Cardiac atrium fibroblast (primary cell): ENCODE measurements at places on chromosomes 7 and 10. TPM values are rescaled to one million over a fixed set of nuclear protein-coding genes. Genes with fewer than 3 reads are reported as not detected.

Gene TAS2R5
- total RNA-seq: 0.16 and 2.7 TPM in 2 replicates

Gene GPR15LG
- total RNA-seq: not detected in 2 replicates

Gene NXPH1
- not detected in 2 replicates for total RNA-seq

Gene PHYHIPL
- total RNA-seq: not detected in 2 replicates

Gene MINDY4
- total RNA-seq: 7.9 and 8.6 TPM in 2 replicates

Gene RBP3
- not detected in 2 replicates for total RNA-seq

Gene RBM17
- total RNA-seq: 19.9 and 24.8 TPM in 2 replicates

Gene FRMD4A
- 11.8 and 17.7 TPM in 2 replicates for total RNA-seq

Gene NPY4R2
- under 0.01 TPM in 1 of 2 replicates, not detected in the other for total RNA-seq

Gene SPDYE5
- not detected in 2 replicates for total RNA-seq

Gene RTKN2
- 0.16 and 0.18 TPM in 2 replicates for total RNA-seq

Gene FAM13C
- 2.6 and 3.2 TPM in 2 replicates for total RNA-seq

Gene SRRM3
- 3.1 and 4.7 TPM in 2 replicates for total RNA-seq

Gene GIMAP4
- 1.8 and 3.7 TPM in 2 replicates for total RNA-seq

Gene DNAJC12
- total RNA-seq: 9.4 and 12.2 TPM in 2 replicates

Gene BAZ1B
- total RNA-seq: 24.2 and 33.5 TPM in 2 replicates

Gene CPN1
- total RNA-seq: not detected in 2 replicates

Gene VSIR
- total RNA-seq: 13.9 and 32.5 TPM in 2 replicates

Gene PRLHR
- not detected in 2 replicates for total RNA-seq

Gene OR2A42
- not detected in 2 replicates for total RNA-seq

Gene FGFR2
- 0.16 TPM in 1 of 2 replicates, not detected in the other for total RNA-seq

Gene PLEKHA8
- 5.6 and 7.1 TPM in 2 replicates for total RNA-seq

Gene CTAGE4
- total RNA-seq: under 0.01 and 0.65 TPM in 2 replicates

Gene BICC1
- total RNA-seq: 81.6 and 121 TPM in 2 replicates

Gene GSTO2
- 0.32 and 0.36 TPM in 2 replicates for total RNA-seq

Gene DHX32
- 28.2 and 34.0 TPM in 2 replicates for total RNA-seq

Gene MRLN
- not detected in 2 replicates for total RNA-seq

Gene LRRC4
- total RNA-seq: under 0.01 and 0.72 TPM in 2 replicates

Gene FFAR4
- not detected in 2 replicates for total RNA-seq

Gene PPP1R17
- total RNA-seq: not detected in 2 replicates

Gene ANKRD2
- total RNA-seq: 0.54 TPM in 1 of 2 replicates, not detected in the other

Gene GFRA1
- total RNA-seq: 0.36 and 5.8 TPM in 2 replicates

Gene NKX2-3
- total RNA-seq: not detected in 2 replicates

Gene NEURL1
- not detected in 2 replicates for total RNA-seq

Gene LDB3
- 0.18 TPM in 1 of 2 replicates, not detected in the other for total RNA-seq

Gene OR2A1
- not detected in 2 replicates for total RNA-seq

Gene MMRN2
- total RNA-seq: 6.1 and 6.8 TPM in 2 replicates

Gene KLF14
- total RNA-seq: not detected in 2 replicates

Gene PLPP4
- total RNA-seq: not detected in 2 replicates

Gene DLX5
- total RNA-seq: not detected in 2 replicates

Gene SKIDA1
- 0.18 and 0.65 TPM in 2 replicates for total RNA-seq

Gene GBX1
- not detected in 2 replicates for total RNA-seq

Gene CCL26
- total RNA-seq: not detected in 2 replicates

Gene CFAP46
- 0.81 TPM in 1 of 2 replicates, not detected in the other for total RNA-seq

Gene FEZF1
- total RNA-seq: not detected in 2 replicates

Gene HOXA5
- total RNA-seq: not detected in 2 replicates

Gene COL1A2
- total RNA-seq: 6,692 and 7,749 TPM in 2 replicates

Gene ANKRD30A
- not detected in 2 replicates for total RNA-seq
